HepG2 (cell line): ENCODE measurements at places on chromosomes 3 and 15. TPM values are rescaled to one million over a fixed set of nuclear protein-coding genes. Genes with fewer than 3 reads are reported as not detected.
A peak's percentile ranks its signal among the peaks of the same experiment; 100 is the strongest.

The DCBLD2 gene
- polyA plus RNA-seq, result 34.1 and 43.8 TPM in 2 replicates

DNA sequence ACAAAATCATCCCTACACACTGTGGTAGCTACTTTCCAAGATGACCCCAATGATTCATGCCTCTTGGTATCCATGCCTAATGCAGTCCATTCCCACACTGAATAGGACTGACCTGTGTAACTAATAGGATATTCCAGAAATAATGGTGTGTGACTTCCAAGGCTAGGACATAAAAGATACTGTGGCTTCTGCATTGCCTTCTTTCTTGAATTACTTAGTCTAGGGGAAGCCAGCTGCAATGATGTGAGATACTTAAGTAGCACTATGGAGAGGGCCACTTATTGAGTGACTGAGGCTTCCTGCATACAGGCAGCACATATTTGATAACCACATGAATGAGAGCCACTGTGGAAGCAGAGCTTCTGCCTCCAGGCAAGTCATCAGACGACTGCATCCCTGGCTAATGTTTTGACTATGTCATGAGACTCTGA is 50.1 kb downstream of the NR1I2 start:
- DNase-seq, result no peak

DNA sequence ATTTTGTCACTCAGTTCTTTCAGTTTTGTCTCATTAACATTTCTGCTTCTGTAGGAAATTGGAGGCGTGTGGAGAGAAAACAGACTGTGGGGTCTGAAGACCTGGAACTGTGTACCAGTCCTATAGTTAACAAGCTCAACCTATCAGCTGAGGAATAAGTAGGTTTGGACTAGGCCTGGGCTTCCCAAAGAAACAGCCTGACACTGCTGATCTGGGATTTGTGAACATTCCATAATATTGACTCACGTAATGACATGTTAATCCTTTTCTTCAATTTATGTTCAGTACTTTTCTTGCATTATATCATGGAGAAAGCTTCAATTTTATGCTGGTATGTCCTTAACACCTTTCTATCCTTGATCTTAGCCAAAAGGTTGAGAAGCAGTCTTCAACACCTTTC is 181.6 kb upstream of the RORA start:
- DNase-seq, result no peak

DNA sequence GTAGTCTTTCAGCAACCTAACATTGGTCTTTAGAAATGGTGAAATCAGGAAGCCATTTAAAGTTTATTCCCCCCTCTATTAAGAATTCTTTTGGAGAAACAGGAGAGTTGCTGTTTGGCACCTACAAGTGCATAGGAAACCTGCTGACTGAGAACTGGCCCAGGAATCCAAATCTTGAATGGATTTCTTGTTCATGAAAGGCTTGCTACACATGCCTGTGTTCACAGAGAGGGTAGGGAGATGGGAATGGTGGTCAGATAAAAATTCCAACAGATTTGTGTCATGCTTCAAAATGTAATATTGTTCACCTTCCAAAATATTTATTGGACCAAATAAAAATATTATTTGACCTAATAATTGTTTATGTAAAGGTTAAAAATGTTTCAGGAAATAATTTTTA is 24.2 kb upstream of the ZPLD1 start:
- no peak for DNase-seq

GRCh38 chr3:155553326-155553725 is 191.5 kb downstream of the PLCH1 start:
- no peak for DNase-seq

- DNase-seq, result peak; percentile 61
These were observed 9.5 kb downstream of the ISL2 start for GRCh38 chr15:76345880-76346668.

- DNase-seq, result no peak
These were observed 216.3 kb downstream of the SATB1 start for GRCh38 chr3:18208856-18209255.

GRCh38 chr15:92077353-92078085 is 224.0 kb downstream of the SLCO3A1 start:
- peak; percentile 44 for DNase-seq

GRCh38 chr3:117922039-117922438 is 1112.6 kb downstream of the IGSF11 start:
- DNase-seq, result no peak

- no peak for DNase-seq
These were observed 315.8 kb upstream of the SATB1 start for GRCh38 chr3:18740631-18741583.

DNA sequence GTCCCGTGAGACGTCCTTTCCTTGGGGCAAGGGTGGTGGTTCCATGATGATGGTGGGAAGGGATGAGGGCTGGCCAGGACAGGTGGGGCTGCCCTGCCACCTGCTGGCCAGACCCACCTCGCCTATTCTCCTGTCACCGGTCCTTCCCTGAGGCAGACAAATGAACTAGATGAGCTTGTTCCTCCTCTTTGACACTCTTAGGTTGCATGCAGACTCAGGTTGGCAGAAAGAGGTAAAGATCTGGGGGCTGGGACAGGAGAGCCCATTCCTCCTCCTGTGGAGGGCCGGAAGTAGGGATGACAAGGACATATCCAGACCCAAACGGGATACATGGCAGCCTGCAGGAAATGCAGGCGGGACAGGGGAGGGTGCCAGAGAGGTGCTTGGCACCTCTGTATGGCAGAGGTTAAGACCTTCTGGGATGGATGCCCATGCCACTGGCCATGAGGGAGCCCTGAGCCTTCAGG is 38.6 kb downstream of the ACSBG1 start:
- DNase-seq, result peak; percentile 10

DNA sequence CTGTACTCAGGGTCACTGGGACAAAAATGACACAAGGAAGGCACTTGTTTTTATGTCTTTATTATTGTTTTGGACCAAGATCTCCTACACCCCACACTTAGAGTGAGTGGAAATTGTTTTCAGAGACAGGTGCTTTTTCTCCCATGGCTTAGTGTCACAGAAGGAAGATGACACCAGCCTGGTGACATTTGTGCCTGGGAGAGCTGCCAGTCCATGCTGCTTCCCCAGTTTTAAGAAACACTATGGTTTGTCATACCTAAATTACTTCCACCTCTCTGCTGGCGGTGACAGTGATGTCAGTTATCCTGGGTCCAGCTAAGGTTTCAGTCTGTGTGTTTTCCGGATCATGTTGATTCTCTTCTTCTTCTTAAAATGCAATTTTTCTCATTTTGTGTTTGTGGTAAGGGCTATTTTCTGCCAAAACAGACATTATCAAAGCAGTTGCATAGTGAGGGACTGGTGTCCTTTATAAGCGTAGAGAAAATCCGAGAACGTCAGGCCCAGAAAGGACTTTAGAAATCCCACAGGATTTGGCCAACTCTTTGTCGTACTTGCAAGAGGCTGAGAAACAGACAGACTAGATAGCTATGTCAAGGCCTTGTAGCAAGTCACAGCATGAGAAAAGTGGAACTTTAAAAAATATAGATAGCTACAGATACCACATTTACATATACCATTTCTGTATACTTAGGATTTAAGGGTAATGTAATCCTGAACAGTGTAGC is 149.5 kb downstream of the TP63 start:
- DNase-seq, result no peak
